ENCODE measurements at places on chromosomes 13 and 19. TPM values are rescaled to one million over a fixed set of nuclear protein-coding genes. Genes with fewer than 3 reads are reported as not detected.

GZMM gene
- total RNA-seq, result 49.7 TPM

SIRT6 gene
- 56.7 TPM for total RNA-seq

- H3K36me3 ChIP-seq, result no peaks in the 10 kb centered on the region
- H3K4me1 ChIP-seq, result no peaks in the 10 kb centered on the region
- no peak overlapping the region for H3K27ac ChIP-seq
- H3K4me3 ChIP-seq, result no peak overlapping the region
- no peak for DNase-seq
- H3K27me3 ChIP-seq, result no peaks in the 10 kb centered on the region
These were observed 360.0 kb downstream of the HS6ST3 start for GRCh38 chr13:96449920-96450319.

- no peaks in the 10 kb centered on the region for H3K27me3 ChIP-seq
- H3K4me3 ChIP-seq, result no peak overlapping the region
- H3K4me1 ChIP-seq, result peaks cover 21% of the 10 kb centered on the region
- DNase-seq, result no peak
These were observed 4.3 kb upstream of the LATS2 start for GRCh38 chr13:21065686-21066085.

DNA sequence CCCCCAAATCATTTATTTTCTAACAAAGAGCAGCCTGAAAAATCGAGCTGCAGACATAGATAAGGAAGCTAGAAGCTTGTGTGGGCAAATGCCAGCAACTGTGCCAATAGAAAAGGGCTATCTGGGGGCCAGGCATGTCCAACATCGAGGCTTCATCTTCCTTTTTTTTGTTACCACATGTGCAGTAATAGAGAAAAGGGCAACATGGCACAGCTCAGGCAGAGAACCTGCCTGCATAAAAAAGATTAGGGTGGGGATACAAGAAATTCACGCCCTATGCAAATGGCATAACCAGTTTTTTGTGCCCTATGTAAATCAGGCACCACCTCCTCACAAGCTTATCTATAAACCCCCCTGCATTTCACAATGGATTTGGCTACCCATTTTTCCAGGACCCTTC lies 60.4 kb upstream of the ABCC4 start:
- DNase-seq, result no peak
- H3K27me3 ChIP-seq, result no peaks in the 10 kb centered on the region
